ENCODE measurements at places on chromosomes 13 and 19. TPM values are rescaled to one million over a fixed set of nuclear protein-coding genes. Genes with fewer than 3 reads are reported as not detected.

DNA sequence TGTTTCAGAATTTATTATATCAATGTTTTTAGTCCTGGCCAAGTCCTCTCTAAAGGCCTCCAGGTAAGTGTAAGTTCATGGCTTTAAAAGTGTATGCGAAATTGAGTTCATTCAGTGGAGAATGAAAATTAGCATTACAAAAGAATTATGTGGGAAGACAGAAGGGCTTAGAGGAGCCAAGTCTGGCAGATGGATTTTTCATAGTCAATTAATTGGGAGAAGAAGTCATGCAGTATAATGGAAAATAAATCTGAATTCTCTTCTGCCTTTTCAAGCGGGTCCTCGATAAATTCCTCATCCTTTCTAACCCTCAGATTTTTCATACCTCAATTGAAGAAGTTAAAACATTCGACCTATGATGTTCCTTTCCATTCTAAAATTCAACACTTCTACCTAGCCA lies 394.2 kb downstream of the ITGBL1 start:
- DNase-seq, result no peak

GRCh38 chr13:113400621-113401451 lies 36.9 kb upstream of the GRTP1 start:
- no peak for DNase-seq

DNA sequence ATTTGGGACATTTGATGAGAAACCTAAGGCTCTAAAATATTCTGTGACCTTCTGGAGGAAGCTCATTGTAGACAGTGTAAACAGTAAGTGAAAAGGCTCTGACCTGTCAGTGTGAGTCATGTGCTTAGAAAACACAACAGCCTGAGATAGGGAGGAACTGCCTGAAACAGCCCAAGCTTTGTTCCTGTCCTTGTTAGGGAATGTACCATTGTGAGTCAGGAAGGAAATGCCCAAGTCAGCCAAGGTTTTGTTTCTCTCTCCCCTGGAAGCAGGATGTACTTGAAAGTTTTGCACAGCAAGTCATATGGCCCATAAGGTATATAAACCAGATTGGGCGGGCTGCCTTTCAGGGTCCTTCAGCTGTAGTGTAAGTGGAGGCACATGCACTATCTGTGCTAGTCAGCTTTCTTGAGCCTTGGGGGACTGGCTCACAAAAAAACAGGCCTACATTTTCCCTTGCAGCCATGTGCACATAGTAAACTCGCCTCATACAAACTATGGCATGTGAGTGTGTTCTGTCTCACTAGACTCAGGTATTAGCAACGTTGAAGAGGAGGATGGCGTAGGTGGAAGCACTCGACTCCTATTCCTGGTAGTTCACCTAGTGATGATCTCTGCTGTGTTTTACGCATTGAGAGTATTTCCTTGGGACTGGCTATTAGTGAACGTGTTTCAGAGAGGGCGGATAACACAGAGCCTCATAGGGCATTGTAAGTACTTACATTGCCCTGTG lies 141.2 kb upstream of the KLHL1 start:
- no peak for DNase-seq

GRCh38 chr13:23776698-23777574 lies 112.3 kb downstream of the MIPEP start:
- no peak for DNase-seq

The DYRK1B gene
- 6.6 TPM for polyA plus RNA-seq

DNA sequence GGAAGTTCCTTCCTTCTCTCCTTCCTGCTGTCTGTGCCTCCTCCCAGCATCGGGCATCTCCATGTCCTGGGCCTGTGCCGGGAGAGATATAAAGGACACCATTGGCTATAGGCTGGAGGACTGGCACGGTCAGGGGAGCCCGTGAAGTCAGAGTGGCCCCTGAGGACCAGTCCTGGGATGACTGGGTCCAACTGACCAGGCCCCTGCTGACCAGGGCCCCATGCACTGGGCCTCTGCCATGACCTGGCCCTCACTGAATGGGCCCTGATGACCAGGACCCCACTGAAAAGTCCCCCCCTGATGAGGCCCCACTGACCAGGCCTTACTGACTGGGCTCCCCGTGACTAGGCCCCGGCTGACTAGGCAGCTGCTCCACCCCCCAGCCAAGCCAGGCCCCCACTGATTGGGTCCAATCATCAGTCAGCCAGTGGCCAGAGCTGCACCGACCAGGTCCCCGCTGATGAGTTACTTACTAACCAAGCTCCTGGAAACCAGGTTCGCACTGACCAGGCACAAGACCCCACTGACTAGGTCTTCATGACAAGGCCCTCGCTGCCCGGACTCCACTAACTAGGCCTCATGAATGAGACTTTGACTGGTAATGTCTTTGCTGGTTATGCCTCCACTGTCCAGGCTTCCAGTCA lies 20.0 kb upstream of the ZNF14 start:
- no peak for DNase-seq

The VSTM2B gene
- not detected for polyA plus RNA-seq

GRCh38 chr13:101795460-101795859 lies 343.0 kb downstream of the ITGBL1 start:
- DNase-seq, result no peak

Data from BJ (cell line).